ENCODE measurements at places on chromosomes 4 and X. TPM values are rescaled to one million over a fixed set of nuclear protein-coding genes. Genes with fewer than 3 reads are reported as not detected.

The AFF2 gene
- polyA plus RNA-seq = 1.8 TPM

The HPGDS gene
- polyA plus RNA-seq = 9.3 TPM

The CHRDL1 gene
- polyA plus RNA-seq = 13.5 TPM

The MAGEA10 gene
- polyA plus RNA-seq = not detected

The CXCL5 gene
- polyA plus RNA-seq = 0.14 TPM

The XKRX gene
- not detected for polyA plus RNA-seq

The S100G gene
- polyA plus RNA-seq = not detected

The DGKK gene
- not detected for polyA plus RNA-seq

- no peak for DNase-seq
These were observed 25.1 kb upstream of the CLDN34 start for GRCh38 chrX:9942086-9942485.

DNA sequence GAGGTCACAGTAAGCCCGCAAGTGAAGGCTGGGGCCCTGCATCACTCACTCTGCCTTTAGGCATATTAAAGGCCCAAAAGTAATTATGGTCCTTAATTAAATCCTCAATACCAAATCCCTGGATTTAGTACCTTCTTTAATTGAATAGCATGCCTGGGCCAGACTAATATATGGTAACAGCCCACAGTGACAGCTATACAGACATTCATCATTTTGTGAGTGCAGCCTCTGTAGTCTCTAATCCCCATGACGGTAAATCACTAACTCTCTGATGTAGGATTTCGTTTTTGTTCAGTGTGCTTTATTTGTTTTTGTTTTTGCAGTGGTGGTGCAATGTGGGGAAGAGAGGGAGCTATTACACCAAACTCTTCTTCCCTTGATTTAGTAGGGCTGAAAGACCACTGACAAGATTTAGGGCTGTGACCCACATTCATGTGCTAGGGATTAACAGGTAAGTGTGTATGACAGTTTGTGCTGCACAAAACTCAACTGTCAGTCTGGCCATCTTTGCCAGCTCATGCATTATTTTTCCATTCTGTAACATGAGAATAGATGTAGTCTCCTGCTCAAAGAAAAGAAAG lies 60.6 kb upstream of the SLC39A8 start:
- no peak for DNase-seq

- DNase-seq = no peak
These were observed 163.1 kb downstream of the LARP7 start for GRCh38 chr4:112800001-112800400.

GRCh38 chr4:76950052-76950955 lies 752 bp downstream of the SEPTIN11 start:
- DNase-seq = peak; percentile 85

DNA sequence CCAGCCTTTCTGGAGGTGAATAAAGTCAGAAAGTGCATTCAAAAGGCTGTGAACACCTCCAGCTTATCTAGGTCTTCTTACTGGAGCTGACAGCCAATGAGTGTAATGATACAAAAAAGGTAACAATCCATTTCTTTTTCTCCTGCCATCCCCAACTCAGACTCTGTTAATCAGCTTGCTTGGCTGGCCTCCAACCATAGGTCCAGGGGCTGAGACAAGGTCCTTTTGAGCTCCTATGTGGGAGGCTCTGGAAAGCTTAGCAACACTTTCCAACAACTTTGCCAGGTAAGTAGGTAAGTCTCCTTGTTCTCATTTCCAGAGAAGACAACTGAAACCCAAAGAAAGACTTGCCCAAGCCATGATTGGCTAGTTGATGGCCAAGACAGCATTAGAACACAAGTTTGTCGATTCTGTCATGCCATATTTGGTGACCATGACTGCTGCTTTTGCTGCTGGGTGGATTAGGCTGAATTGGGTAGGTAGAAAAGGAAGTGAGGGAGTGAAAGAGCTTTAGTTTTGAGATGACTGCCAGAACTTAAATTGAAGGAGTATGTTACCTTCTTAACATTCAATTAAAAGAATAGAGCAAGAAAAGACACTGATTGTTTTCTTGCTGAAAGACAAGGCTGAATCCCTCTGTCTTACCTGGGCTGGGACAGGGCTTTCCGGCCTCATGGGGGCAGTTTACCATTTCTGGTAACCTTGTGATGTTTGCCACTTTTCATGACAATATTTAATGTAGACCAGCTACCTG lies 22.8 kb downstream of the VSIG4 start:
- no peak for DNase-seq

DNA sequence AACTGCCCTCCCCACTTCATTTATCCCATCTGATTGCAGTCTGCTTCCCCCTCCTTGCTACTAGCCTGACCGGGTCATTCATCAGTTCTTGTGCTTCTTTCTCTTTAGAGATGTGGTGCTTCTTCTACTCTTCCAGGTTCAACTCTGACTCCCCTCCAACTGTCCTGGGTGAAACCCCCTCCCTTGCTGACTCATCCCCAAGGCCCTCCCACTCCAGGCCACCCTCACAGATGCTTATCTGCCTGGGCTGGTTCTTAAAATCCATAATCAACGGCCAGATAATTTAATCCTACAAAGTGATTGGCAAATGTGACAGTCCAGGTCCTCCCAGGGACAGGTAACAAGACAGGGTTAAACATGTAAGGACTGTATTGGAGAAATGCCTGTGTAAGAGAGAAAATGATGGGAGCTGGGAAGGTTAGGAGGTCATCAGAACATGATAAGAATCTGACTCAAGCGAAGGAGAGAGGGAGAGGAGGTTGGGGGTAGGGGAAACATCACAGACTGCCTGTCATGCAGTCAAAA lies 182.8 kb upstream of the C1QTNF7 start:
- DNase-seq = no peak

DNA sequence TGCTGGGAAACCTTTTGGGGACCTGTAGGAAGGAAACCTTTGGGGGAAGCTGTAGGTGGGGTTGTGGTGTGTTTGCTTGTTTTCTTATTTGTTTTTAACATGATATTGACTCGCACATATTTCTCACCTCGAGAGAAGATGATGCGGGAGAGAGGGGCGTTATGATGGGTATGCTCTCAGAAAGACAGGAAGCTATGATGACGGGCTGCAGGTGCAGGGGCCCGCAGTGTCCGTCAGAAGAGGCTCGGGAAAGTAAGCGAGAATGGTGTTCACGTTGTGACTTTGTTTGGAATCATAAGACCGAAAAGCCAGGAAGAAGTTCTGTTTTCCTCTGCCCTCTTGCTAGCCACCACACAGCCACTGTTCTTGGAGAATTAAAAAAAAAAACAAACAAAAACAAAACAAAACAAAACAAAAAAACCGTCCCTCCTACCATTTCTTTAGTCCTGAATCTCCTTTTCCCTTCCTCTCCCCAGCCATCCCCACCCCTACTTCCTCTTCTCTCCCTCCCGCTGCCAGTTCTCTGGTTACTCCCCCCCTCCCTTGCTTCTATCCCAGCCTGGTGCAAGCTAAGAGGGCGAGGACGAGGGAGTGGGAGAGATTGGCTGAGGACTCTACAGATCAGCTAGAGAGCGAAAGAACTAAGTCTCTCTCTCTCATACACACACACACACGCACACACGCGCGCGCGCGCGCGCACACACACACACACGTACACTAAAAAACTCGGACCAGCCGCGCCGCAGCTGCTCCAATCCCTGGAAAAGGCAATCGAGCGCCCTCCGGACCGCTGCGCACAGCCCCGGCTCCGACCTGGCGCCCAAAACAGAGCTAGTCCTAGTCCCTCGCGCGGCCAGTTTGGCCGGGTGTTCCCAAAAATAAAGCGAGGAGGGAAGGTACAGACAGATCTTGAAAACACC lies at the start of gene BMP3:
Gene BMP3, plus strand, starts transcription at position 648 of the 920 bp plus-strand sequence. CDS start 577 bp downstream, outside the sequence.
- peak; percentile 81 for DNase-seq

DNA sequence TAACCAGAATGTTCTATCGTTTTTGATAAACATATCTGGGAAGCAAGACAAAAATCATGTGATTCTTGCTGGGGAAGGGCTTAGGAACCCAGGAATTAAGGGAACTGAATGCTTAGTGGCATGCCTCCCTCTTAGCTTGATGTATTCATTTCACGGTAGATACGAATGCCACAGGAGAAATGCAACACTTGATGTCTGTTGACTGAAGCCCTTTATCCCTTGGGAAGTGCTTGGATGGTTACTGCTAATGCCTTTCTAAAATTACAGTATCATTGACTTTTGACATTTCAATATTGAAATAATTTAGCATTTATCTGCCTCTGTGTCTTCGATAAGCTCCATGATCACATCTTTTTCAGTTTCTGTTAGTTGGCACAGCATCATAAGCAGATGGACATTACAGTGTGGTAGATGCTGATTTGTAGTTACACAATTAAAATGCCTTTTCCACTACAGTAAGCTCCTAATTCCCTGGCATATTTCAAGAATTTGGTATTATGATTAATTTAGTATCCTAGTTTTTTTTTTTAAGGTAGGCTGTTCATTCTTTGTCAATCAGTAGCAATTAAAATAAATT lies 226.7 kb downstream of the ARHGAP10 start:
- no peak for DNase-seq

- DNase-seq = no peak
These were observed 442 bp upstream of the MCUB start for GRCh38 chr4:109559625-109559982.

GRCh38 chrX:154458116-154458953 lies at the start of gene PLXNA3:
PLXNA3 (plus strand) TSS chrX:154458281; CDS start chrX:154460184, 1,903 bp downstream.
- DNase-seq = no peak

GRCh38 chrX:110226931-110227330 lies 91.0 kb downstream of the AMMECR1 start:
- DNase-seq = no peak

GRCh38 chr4:4427886-4428285 lies 41.0 kb downstream of the NSG1 start:
- DNase-seq = no peak

- DNase-seq = no peak
These were observed 85.2 kb downstream of the PLAC1 start for GRCh38 chrX:134572816-134573682.

DNA sequence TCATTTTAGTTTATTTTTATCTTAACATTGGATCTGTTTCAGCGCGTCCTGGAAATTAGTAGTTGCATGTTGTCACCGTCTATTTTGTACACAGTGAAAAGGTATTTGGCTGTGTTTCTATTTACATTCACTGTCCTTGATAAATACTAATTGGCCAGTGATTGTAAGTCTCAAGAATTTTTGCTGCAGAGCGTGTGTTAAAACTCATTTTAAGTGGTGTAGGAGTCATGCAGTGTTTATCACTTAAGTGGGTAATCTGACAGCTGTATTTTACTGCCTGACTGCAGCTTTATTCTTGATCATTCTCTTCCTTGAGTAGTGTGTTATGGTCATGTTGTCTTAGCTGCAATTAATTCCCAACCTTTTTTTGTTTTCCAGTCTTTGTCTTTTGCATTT lies 9.8 kb downstream of the GUCY1A1 start:
- no peak for DNase-seq

GRCh38 chrX:109629310-109629709 lies 4.3 kb upstream of the KCNE5 start:
- DNase-seq = peak; percentile 32

DNA sequence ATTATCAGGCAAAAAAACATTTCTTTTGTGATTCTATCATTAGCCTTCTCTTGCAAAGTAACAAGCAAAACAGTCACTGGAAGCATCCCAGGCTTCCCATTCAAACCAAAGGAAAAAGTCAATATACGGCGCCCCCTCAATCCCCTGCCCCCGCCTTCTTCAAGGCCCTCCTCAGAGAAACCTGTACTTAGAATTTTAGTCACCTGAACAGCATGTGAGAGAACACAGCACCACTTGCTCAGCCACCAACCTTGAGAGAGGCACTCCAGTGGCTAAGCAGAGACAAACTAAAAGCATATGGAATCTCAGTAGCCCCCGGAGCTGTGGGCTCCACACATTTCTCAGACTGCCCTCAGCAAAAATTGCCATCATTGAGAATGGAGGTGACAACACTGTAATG lies 25.2 kb downstream of the LEF1 start:
- DNase-seq = no peak
